CD8-positive, alpha-beta T cell (primary cell): ENCODE measurements at places on chromosomes 6 and 20.

GRCh38 chr20:41261790-41262717 lies 55.5 kb downstream of the ZHX3 start:
- DNase-seq = no peak

DNA sequence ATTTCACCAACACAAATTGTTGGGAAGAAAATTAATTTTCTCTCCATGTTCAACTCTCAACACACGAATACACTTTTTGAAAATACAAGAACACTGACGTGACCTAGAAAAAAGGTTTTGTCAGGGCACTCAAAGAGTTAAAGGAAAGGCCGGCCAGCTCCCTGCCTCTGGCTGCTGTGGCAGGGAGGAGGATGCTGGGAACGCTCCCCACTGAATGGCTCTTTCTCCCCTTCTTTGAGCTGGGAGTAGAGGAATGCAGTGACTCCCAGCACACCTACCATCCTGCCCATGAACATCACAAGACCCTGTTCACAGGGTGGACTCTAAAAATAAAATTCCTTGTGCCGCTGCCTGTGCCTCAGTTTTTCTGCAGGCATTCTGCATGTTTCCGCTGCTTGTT lies 47.0 kb downstream of the MAP3K5 start:
- no peak for DNase-seq

GRCh38 chr20:40319741-40320516 lies 369.1 kb downstream of the MAFB start:
- no peak for DNase-seq

- no peak for DNase-seq
Observed at GRCh38 chr6:126633373-126633772, 293.5 kb downstream of the CENPW start.

GRCh38 chr6:118770112-118770788 lies 118.9 kb upstream of the CEP85L start:
- DNase-seq = no peak
